ENCODE measurements at places on chromosomes 7 and 10. TPM values are rescaled to one million over a fixed set of nuclear protein-coding genes. Genes with fewer than 3 reads are reported as not detected.

- no peak for DNase-seq
Observed at GRCh38 chr10:113823389-113823788, 30.5 kb downstream of the DCLRE1A start.

DNA sequence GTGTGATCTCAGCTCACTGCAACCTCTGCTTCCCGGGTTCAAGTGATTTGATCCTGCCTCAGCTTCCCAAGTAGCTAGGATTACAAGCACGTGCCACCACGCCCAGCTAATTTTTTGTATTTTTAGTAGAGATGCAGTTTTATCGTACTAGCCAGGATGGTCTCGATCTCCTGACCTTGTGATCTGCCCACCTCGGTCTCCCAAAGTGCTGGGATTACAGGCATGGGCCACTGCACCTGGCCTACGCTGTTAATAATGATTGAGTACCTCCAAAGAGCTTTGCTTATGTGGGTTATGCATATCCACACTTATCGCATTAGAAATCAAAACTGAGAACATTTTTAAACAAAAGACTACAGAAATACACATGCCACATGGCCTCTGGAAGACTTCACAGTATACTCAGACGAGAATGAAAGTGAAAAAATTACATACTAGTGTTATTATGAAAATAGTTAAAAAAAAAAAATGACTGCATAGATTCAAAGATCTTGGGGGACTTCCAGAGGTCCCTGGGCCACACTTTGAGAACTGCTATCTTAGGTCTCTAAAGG is 25.4 kb downstream of the RPP38 start:
- no peak for DNase-seq

- DNase-seq = peak; percentile 2
Observed at GRCh38 chr7:36746347-36746746, 22.1 kb upstream of the AOAH start.

DNA sequence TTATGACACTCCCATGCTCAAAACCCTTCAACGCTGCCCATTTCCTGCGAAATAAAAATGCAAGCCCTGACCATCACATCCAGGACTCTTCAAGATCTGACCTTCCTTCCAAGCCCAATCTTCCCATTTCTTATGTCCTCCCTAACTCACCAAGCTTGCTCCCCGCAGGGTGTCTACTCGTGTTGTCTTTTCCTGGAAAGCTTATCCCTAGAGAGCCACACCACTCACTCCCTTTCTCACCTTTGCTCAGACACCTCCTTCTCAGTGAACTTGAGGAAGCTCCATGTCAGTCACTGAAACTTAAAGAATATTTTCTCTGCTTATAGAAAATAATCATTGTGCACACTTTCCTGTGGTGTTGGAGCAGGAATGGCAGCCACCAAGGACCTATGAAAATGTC is 54.4 kb upstream of the CACNB2 start:
- no peak for DNase-seq

- DNase-seq = peak; percentile 51
Observed at GRCh38 chr10:29130190-29130673, 158.6 kb upstream of the LYZL1 start.

DNA sequence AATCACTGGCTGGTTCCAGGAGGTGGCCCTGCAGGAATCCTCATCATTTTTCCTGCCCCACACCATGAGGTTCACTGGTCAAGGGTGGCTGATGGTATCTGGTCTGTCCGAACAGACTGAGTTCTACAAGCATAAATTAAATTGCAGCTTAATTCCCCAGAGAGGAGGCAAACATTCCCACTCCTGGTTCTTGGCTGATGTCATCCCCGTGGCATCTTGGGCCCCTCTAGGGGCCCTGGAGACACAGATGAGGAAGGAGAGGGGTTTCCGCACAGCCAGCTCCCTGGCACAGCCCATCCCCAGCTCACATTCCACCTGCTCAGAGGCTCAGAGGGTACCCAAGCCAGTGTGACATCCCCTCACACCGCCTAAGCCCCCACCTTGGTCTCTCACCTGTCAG is 5.3 kb upstream of the KLRG2 start:
- no peak for DNase-seq

DNA sequence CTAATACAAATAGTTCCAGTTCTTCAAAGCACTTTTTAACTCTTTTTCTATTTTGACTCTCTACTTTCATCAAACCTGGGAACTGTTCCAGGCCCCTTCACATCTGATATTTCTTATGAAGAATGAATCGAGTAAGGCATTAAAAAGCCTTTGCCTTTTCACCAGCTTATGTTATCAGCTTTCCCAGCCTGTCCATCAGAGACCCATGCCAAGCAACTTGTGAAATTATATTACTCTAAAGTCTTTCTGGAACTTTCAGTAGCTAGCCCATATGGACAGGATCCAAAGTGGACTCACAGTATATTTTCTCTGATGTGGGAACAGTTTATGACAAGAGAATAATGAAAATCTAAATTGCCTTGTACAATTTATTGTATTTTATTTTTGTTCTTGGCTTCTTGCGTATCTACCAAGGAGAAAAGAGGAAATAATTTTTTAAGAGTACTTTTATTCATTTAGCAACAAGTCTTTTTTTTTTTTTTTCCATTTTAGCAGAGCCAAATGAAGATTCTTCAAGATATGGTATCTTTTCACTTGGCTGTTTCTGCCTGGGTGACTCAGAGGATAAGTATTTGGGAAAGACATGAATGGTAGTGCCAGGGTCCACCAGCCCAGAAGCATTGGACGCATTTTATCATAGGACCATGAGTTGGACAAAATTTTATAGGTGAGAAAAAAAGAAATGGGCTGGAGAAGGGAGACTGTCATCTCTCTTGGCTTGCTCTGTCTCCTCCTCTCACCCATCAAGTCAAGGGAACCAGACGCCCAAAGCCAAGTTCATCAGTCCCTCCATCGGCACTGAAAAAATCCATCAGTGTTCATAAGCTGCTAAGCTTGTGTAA is 195.8 kb upstream of the NEBL start:
- no peak for DNase-seq

DNA sequence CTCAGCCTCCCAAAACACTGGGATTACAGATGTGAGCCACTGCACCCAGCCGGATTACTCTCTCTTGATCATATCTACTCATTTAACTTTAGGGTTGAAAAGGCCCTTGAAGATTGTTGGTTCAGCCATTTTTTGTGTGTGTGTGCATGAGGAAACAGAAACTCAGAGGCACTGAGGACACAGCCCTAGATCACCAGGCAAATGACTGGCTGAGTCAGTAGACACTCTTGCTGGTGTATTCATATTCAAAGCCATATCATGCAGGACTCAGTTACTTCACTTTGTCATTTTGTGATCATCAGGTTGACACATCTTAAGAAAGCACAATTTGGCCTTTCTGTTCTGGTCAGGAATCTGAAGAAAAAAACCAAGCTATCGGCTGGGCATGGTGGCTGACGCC is 253.4 kb downstream of the TRIL start:
- no peak for DNase-seq

DNA sequence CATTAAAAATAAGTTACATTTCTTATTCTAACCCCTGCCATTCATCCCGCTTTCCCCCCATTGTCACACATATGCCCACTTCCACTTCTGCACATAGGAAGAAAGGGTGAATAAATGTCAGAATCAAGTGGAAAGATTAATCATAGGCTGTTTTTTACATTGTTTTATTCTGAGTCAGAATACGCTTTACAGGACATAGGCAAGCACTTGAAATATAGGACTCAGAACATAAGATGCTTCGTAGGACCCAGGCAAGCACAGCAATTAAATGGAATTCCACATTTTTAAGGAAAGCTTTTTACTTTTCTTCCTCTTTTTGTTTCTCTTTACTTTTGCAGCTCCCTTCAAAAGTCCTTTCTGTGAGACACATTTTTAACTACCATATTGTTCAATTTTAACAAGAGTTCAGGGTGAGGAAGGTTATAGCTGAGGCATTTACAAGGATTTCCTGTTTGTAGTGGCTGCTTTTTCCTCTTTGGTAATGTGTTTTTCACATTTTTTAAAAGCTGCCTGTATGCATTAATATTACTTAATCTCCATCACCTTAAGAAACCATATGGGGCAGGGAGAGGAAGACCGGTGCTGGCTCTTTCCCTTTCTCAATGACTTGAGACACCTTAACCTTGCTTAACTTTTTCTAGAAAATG is 130.0 kb downstream of the TES start:
- DNase-seq = no peak

- DNase-seq = no peak
Observed at GRCh38 chr7:154860621-154861375, 142.1 kb downstream of the PAXIP1 start.

DNA sequence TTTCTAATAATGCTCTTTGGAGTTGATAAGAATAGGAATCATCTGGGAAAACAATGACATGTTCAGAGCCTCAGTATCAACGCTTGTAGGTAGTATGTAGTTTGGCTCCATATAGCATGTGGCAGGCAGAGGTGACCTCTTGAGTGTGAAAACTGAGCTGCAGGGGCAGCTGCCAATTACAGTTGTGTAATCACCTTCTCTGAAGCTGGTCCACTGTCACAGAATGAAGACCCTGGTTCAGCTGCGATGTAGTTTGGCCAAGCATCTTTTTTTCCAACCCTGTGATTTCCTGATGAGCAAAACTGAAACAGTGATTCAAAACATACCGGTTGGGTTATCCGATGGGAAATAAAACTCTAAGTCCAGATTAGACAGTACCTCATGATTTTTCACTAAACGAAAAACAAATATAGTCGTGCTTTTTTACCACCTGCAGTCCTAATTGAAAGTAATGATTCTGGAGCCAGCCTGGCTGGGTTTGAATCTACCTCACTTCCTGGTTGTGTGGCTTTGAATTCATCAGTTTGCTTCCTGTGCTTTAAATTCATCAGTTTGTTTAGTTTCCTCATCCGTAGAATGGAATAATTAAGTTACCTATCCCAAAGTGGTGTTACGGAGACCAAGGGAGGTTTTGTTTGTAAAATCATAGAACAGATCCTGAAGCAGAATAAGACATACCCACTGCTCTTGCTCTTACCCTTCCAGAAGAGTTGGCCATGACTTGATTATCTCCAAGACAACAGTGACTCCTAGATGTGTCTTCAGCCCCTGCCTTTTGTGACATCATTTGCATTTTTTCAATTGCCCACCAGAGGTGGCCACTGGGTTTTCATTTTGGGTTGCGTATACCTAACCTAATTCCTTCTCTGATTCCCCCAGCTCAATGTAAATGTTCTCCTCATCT is 87.4 kb downstream of the CELF2 start:
- no peak for DNase-seq

DNA sequence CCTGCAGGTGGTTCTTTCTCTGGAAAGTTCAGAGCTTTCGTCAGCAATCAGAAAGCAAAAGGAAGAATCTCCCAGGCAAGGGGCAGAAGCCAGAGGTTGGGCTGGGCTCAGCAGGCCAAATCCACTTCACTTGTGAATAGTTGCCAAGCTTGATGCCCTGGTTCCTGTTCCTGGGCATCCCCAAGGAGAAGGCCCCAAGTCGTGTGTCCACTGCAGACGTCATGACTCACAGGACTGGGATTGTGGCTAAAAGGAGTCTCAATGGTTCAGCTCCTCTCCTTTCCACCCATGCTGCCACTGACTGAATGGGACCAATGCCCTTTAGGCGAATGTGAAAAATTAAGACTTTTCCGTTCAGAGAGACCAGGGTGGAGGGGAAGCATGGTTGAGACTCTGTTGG is 38.6 kb upstream of the TRIM8 start:
- DNase-seq = no peak

DNA sequence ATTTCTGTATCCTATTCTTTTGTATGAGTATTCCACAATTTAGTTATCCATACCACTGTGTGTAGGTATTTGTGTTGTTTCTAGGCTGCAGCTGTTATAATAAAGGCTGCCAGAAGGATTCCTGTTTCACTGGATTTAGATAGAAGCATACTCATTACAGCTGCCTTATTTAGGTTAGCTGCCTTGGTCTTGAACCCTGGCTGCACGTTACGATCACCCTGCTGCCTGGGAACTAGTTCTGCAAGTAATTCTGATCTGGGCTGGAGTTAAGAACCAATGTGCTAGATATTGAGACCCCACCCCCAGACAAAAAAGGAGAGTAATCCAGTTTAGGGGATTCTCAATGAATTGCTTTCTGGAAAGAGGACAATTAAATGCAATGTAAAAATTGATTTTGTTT is 43.1 kb downstream of the CCDC71L start:
- DNase-seq = peak; percentile 29

DNA sequence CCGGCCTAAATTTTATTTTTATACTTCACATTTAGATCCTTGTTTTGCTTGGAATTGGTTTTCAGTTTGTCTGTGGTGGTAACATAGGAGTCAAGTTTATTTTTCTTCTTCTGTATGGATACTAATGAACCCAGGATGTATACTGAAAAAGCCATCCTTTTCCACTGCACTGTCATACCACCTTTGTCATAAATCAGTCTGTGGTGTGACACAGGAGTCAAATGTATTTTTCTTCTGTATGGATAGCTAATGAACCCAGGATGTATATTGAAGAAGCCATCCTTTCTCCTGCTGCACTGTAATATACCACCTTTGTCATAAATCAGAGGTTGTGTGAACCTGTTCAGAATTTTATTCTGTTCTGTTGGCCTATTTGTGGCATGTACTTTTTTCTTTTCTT is 21.4 kb downstream of the VPS26A start:
- no peak for DNase-seq

DNA sequence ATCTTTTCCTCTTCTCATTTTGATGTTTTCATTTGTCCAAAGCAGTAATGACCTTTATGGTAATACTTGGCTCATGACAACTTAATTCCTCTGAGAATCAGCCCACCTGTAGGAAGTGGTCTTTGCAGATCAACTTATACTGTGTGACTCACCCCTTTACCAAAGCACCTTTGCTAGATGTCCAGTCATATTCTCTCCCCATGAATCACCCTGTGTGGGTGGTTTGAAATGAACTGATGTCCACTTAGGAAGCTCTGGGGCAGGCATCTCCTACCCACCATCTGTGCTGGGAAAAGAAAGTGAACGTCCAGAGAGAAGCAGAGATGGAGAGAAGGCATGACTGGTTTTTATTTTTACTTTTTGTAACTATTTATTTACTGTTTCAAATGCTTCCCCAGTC is 410.3 kb downstream of the KIF20B start:
- DNase-seq = no peak

DNA sequence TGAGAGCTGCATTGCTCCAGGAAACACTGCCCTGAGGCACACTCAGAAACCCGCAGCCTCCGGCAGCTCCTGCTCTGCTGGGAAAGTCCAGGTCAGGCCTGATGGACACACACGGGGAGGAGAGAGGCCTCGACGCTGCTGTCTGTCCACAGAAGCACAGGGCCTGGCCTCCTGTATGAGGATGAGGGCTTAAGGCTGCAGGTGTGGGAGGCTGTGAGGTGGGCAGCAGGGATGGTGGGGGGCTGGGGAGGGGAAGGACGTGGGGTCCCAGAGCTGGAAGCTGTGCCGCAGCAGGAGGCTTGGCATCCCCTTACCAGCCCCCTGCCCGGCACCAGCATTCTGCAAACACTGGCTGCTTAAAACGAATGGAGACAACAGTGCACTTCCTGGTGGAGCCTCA is 186.2 kb downstream of the DNAJB6 start:
- no peak for DNase-seq

Gene MLXIPL
- not detected for total RNA-seq

Gene RBM48
- total RNA-seq = 10.6 TPM

Gene SPDYE6
- total RNA-seq = not detected

Gene MRC1
- total RNA-seq = not detected

Gene FAM25G
- not detected for total RNA-seq

Gene NKX2-3
- not detected for total RNA-seq

Gene RAPGEF5
- total RNA-seq = 0.28 TPM

Gene OGDHL
- 0.18 TPM for total RNA-seq

Gene PDZD7
- total RNA-seq = 0.83 TPM

Data from IMR-90 (cell line).